ENCODE measurements at places on chromosomes 5 and 9.
A peak's percentile ranks its signal among the peaks of the same experiment; 100 is the strongest.

GRCh38 chr9:126421567-126422428 is 95.2 kb downstream of the MVB12B start:
- no peak for DNase-seq

- no peak for DNase-seq
These were observed 3.2 kb upstream of the ARL15 start for GRCh38 chr5:54313311-54314270.

GRCh38 chr5:35618781-35619180 is 1.1 kb downstream of the SPEF2 start:
- DNase-seq = no peak

DNA sequence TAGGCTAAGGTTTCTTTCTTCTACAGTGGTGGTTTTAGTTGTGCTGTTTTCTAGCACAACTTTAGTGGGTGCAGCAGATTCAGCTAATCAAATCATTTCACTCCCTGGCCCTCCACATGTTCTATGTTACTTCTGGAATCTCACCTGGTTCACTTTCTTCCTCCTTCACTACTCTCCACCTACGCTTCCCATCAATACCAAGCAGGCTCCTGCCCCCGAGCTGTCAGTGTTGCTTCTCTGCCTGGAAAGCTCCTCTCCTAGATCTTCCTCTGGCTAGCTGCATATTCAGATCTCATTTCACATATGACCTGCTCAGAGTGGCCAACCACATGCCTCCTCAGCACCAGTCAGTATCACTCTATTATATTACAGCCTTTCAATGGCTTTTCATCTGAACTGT is 19.6 kb upstream of the GABRB2 start:
- no peak for DNase-seq

- DNase-seq = no peak
These were observed 79.2 kb downstream of the MEGF10 start for GRCh38 chr5:127369796-127370195.

DNA sequence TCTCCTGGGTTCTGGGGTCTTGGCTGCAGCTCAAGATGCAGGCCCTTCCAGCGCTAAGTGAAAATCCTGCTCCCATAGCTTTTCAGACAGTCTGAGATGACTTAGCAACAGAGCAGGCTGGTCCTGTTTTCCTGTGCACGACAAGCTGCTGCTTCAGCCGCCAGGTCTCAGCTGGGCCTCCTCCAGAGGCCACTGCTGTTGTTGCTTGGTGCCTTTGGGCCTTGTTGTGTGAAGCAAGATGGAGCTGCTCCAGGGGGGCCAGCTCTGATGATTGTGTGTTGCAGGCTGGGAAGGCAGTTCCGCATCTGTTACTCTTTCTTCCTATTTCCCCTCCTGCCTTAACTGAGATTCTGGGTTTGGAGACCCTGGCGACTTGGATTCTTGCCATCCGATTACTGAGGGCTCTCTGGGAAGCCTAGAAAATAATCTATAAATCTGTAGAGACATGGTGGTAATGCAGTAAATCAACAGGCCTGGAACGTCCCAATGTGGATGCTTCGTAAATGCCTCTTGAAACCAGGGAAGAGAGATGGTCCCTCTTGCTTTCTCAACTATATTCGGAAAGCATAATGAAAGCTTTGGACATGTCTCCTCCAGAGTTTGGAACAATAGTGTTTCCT is 3.2 kb downstream of the MAP1B start:
- peak; percentile 27 for DNase-seq

GRCh38 chr9:21862871-21863270 is 60.4 kb downstream of the MTAP start:
- no peak for DNase-seq

DNA sequence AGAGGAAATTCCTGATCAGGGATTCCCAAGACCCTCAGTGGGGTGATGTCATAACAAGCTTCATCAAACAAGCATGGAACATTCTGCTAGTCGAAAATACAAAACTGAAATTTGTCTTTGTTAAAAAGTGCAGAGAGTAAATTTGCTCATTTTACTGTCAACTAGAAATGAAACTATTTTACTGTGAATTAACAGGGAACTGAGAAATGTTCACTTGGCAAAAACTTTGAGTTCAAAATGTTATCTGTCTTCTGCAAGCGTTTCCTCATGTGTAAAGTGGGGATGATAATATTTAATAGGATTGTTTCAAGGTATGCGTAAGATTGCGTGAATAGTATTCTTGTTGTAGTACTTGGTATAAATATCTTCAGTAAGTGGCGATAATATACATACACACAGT is 45.4 kb downstream of the ALDH1A1 start:
- DNase-seq = no peak

GRCh38 chr9:137293482-137294090 is 8.5 kb downstream of the NRARP start:
- DNase-seq = no peak

DNA sequence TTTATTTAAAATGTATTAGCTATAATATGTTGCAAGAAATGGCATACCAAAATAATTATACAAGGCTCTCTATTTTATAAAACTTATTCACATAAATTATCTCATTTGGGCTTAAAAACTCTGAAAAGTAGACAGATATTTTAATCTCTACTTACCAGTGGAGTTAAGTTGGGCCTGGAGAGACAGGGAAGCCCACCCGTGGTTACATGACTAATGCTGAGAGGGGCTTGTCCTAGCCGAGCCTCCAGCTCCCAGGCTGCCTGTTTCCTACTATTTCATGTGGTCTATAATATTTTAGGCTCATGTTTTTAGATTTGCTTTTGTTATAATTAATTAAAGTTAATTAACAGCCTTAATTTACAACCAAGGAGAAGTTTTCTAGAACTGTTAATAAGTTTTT is 20.9 kb upstream of the ASPN start:
- no peak for DNase-seq

DNA sequence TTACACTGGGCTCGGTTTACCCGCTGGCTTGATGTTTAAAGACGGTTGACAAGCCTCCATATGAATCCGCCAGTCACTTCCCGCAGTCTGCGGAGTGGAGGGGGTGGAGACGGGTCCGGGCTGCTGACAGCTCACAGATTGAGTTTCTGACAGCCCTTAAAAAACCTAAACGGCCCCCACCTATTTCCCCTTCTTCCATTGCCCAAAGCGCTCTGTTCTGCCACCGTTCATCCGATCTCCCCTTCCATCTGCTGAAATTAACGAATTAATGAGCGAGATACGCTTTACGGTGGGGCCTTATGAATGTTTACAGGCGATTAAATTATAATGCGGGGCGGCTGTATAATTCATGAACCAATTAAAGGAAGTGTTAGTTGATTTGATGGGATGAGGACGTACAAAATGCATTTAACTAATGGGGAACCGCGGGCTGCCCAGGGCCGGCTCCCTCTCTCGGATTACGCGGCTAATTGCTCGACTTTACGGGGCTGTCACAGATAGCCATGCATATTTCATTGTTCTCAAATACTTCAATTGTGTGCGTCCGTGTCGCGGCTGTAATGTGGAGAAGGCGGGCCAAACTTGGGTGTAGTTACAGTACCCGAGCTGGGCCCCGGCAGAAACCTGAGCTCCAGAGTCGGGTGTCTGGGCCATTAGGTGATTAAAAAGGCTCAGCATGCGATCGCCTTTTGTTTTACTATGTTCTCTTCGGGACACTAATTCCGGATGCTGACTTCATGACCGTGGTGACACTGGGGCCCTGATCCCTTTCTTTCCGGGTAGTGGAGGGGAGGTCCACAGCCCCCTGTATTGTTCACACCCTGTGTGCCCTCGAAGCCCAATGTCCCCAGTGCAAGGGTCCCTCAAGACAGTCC is 74.9 kb downstream of the GTF3C4 start:
- DNase-seq = no peak

DNA sequence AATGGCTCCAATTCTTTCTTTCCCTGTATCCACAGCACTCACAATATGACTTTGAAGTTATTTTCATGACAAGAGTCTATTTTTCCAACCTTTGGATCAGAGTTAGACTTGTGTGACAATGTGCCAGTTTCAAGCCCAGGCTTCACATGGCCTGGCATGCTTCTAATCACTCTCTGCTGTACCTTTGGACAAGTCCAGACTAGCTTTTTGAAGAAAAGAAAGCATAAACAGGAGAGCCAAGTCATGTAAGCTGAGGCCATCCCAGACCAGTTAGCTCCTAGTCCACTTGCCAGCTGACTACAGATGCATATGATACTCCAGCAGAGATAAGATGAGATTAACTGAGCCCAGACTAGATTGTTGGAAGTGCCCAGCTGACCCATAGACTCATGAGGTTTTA is 513.6 kb upstream of the C9orf72 start:
- no peak for DNase-seq

DNA sequence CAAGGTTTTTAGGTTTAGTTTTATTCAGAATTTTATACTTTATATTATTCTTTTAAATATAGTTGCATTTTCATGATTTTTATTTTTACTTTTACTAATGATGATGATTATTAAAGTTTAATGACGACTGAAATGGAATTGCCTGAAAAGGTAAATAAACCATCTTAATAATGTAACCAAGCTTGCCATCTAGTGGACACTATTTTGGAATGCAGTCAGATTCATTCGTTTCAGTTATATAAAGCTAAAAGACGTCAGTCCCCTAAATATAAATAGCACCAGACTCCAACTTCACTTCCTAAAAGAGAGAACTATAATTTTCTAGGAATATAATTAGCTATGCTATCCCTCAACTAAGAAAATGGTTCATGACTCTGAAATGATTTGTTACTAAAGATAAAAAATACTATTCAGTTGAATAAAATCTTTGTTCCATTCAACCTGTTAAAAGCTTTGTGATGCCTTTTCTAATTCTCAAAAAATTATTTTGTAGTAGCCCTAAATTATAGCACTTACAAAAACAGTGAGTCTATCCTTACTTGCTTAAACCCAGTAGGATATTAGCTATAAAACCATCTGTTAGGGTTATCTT is 19.9 kb downstream of the ABITRAM start:
- no peak for DNase-seq

DNA sequence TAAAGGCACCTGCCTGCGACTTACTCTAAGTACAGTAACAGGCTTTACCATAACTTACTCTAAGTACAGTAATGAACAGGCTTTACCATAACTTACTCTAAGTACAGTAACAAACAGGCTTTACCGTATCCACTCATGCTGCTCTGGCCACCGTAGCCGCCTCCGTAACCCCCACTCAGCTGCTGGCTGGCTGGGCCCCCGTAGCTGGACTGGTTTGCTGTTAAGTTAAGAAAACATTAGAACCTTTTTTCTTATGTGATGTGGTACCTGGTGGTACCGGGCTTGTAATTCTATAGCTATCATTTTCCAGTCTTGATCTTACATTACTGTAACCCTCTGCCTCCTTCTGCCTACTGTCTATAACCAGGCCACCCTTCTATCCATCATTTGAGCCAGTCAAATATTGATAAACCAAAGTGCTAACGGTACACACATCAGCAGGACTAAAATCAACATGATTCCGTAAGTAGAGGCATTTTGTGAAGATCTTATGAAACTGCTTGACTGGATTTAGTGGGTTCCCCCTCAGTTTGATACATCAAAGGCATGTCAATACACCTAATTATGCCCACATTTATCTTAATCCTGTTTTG is 7.4 kb downstream of the HNRNPH1 start:
- no peak for DNase-seq

DNA sequence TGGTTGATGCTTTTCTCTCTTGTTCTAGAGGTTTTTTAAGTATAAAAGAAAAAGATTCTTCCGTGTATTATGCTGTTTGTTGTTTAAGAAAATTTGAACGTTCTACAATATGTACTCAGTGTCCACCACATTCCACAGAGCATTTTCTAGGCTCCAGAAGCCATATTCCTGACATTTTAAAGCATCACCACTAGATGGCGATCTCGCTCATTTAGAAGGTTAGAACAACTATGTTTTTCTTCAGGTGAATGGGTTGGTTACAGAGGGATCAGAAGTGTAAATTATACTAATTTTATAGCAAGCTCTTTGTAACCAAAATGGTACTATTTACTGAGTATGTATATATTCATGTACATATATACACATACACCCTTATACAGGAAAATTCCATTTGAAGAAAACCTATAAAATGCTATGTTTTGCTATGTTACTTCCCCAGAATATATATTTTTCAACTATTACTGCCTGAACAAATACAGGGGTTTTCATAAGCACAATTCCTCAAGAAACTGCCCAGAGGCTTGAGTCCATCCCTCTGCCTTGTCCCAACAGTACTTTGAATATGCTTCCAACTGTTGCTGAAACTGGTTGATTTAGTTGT is 284.3 kb downstream of the CCDC171 start:
- peak; percentile 0 for DNase-seq

DNA sequence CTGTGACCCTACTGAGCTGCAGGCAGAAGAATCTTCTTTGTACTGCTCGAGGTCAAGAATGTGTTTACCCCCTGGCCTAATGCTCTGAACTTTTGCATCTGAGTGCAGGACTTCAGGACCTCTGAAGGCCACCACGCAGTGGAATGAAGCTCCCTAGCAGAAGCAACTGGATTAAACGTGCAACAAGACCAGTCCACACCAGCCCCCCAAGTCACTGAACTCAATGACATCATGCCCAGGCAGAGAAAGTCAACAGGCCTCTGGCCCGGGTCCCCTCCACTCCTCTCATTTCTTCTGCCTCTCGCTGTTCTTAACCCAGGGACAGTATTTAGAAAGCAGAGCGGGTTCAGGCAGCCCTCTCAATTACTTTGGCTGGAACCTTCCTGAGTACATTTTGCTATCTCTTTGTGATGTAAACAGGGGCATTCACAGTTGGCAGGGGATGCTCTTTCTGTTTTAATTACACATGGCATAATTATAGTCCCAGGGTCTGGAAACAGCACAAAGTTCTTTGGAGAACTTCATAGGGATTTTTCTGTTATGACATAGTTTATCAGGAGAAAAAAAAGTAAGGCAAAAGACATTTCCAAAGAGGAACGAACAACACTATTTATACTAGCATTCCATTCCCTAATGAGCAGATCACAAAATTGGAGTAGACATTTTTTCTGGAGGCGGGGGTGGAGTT is 108.2 kb upstream of the SPATA31D4 start:
- DNase-seq = no peak

- no peak for DNase-seq
These were observed 779.6 kb downstream of the CDH18 start for GRCh38 chr5:19208397-19208796.

GRCh38 chr5:132321109-132321721 is 27.0 kb downstream of the SLC22A4 start:
- DNase-seq = no peak

Data from hippocampal formation (tissue), 2 donors.